Karpas-422 (cell line): ENCODE measurements at places on chromosomes 6 and 20. TPM values are rescaled to one million over a fixed set of nuclear protein-coding genes. Genes with fewer than 3 reads are reported as not detected.
A peak's percentile ranks its signal among the peaks of the same experiment; 100 is the strongest.

- DNase-seq = no peak
These were observed 105.5 kb downstream of the ARMC2 start for GRCh38 chr6:108953681-108954080.

DNA sequence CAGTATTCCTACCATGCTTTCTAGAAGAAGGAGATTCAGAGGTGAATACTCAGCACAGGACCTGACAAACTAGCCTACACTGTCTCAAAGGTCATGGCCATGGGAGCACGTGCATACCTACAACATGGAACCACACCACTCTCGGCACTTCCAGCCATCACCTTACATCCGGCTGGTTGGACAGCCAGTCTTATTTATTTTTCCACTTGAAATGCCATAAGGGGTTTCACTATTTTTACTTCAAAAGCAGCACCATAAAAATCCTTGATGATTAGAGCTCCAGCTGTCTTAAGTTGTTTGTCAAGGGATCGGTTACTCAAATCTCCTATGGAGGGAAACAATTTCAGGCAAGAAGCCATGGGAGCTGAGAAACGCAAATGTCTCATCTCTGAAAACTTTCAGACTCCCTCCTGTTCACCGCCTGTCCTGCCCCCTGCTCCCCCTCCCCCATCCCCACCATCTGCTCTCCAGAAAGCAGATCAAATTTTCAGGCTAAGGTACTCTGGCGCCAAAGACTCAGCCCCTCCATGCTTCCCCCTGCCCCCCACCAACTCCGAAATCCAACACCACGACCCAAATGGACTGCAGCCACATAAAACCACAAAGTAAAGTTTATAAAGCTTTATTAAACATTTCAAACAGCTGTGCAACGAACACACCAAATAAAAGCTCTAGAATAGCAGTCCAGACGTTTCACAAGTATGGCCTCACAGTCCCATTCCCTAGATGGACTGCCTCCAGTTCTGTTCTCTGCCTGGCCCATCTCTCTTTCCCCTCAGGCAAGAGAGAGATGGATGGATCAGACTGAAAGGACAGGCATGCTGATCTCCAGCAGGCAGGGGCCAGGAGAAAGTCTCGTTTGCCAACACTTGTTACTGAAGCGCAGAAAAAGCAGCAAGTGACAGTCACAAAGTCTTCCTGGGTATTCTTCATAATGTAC lies 4.0 kb upstream of the NNAT start:
- no peak for DNase-seq

RAB44 gene
- not detected in 2 replicates for total RNA-seq

DNA sequence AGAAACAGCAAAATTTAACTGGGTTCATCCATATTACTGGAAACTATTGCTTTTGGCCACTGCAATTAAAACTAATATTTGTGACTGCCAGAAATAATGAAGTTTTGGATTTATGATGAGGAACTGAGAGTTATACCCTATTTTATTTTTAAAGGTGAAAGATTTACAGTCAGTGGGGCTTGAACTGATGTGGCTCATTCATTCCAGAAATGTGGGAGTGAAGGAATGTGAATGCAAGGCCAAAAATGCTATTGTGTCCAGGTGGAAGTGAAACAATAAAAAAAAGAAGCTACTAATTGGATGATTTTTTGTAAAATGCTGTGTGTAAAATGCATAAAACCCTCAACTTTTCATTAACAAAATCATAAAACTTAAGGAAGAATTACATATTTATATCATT lies 491.9 kb downstream of the COL12A1 start:
- DNase-seq = no peak

- DNase-seq = peak; percentile 56
These were observed 542 bp downstream of the TUBE1 start for GRCh38 chr6:112086744-112087135.

DNA sequence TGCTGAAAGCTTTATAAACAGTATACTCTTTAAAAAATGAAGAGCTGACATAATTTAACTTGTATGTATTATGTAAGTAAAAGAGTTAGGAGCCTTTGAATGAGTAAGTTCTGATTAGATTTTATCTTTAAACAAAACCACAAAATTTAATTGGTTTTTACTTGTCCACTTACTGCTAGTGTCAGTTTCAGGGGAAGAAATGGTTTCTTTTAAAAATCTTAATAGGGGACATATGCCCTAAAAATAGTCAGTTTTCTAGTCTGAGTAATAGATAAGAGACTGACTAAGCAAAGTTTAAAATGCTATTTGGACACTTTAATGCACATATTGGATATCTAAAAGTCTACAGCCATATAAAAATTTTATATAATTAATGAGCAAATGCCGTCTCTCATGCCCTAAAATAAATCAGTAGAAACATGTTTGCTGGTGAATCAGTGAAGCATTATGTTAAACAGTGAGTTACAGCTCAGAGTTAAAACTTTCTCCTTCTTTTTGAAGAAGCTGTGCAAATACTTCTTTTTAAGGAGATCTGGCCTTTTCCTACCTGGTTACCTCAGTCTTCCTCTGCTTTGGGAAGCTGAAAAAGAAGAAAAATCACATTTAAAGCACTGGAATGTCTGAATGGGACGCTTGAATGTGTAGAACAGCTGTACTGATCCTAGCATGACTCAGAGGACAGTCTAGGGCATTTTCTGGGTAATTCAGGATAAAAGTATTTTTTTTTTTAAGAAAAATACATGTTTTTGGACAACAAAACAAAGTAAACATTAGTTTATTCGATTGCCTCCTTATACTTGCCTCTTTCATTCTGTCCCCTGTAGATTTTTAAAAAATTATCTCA lies 55.3 kb downstream of the CDH26 start:
- DNase-seq = peak; percentile 24
